Retina (tissue), 1 donor: ENCODE measurements at places on chromosomes 12 and 14.

- no peak for DNase-seq
Measured at GRCh38 chr12:1481906-1482305, 112.5 kb downstream of the FBXL14 start.

GRCh38 chr12:57027011-57027804 is 10.9 kb upstream of the TAC3 start:
- DNase-seq, result peak; percentile 24

- no peak for DNase-seq
Measured at GRCh38 chr12:101501410-101501995, 26.4 kb downstream of the SPIC start.

- no peak for DNase-seq
Measured at GRCh38 chr14:22650960-22651521, 6.9 kb upstream of the OR6J1 start.

DNA sequence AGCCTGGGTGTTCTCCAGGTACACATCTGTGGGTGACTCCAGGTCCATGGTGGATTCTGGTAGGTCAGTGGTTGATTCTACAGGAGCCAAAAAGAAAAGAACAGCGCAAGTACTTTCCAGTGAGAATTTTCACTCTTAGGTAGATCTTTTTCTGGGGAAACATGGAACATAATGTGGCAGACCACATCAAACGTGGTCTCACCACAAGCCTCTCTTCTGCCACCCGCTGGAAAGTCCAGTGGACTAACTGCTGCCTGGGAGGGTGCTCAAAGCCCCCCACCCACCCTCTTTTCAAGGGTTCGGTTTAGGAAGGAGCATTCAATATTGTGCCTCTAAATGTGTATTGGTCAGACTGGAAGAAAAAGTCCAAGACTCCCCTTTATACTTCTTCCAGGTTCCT is 36.1 kb upstream of the PRB2 start:
- no peak for DNase-seq

DNA sequence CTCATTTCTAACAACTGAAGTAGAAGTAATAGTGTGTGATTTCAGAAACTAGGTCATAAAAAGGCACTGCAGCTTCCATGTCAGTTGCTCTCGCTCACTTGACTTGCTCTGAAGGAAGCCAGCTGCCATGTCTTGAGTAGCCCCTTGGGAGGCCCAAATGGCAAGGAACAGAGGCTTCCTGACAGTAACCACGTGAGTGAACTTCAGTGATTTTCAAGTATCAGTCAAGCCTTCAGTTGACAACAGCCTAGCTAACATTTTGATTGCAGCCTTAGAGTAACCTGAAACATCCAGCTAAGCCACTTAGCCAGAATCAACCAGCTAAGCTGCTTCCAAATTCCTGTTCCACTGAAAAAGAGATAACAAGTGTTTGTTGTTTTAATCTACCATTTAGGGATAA is 26.7 kb downstream of the TOGARAM1 start:
- peak; percentile 52 for DNase-seq

GRCh38 chr12:65602610-65603295 is 221.5 kb upstream of the HMGA2 start:
- peak; percentile 54 for DNase-seq

DNA sequence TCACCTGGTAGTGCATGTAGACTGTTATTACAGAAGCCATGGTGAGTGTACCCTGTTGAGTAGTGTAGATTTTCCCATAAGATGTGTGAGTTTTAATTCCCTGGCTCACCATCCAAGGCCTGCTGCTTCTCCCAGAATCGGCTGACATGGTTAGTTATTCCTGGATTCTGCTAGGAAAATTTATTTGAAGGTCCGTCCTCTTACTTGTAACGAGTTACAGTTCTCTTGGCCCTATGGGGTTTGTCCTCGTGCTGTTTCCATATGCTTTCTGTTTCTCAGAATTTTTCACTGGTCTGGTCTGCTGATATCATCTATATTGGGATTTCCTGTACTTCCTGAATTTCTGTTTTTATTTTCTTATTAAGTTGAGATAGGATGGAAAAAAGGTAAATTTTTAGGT is 423.3 kb upstream of the RGS6 start:
- no peak for DNase-seq
